NCI-H748 treated with DMSO at 0.1 percent for 48 hours (cell line): ENCODE measurements at places on chromosomes 11 and 22.
A peak's percentile ranks its signal among the peaks of the same experiment; 100 is the strongest.

- DNase-seq: no peak
Observed at GRCh38 chr11:95412074-95412473, 181.1 kb upstream of the SESN3 start.

DNA sequence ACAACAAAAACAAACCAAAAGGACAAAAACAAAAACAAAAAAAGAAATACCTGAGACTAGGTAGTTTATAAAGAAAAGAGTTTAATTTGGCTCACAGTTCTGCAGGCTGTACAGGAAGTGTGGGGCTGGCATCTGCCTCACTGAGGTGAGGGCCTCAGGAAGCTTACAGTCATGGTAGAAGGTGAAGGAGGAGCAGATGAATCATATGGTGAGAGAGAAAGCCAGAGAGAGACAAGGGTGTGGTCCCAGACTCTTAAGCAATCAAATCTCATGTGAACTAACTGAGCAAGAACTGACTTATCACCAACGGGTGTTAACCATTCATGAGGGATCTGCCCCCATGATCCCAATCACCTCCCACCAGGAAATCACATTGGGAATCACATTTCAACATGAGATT is 58.8 kb upstream of the ZBED5 start:
- DNase-seq: no peak

DNA sequence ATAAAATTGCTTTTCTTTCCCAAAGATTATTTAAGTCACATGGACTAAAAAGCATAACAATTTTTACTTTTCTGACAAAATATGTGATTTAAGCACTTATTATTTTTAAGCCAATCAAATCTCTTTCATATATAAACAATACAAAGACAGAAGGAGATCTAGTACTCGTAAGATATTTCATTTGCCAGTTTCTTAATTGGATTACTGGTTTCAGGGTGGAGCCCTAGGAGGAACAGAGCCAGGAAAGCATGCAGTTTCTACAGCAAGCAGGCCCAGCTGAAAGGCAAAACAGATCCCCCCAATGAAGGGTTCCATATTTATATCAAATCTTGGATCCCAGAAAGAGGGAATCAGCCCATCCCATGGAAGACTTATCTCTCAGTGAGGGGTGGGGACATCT is 177.0 kb downstream of the KIF18A start:
- no peak for DNase-seq

DNA sequence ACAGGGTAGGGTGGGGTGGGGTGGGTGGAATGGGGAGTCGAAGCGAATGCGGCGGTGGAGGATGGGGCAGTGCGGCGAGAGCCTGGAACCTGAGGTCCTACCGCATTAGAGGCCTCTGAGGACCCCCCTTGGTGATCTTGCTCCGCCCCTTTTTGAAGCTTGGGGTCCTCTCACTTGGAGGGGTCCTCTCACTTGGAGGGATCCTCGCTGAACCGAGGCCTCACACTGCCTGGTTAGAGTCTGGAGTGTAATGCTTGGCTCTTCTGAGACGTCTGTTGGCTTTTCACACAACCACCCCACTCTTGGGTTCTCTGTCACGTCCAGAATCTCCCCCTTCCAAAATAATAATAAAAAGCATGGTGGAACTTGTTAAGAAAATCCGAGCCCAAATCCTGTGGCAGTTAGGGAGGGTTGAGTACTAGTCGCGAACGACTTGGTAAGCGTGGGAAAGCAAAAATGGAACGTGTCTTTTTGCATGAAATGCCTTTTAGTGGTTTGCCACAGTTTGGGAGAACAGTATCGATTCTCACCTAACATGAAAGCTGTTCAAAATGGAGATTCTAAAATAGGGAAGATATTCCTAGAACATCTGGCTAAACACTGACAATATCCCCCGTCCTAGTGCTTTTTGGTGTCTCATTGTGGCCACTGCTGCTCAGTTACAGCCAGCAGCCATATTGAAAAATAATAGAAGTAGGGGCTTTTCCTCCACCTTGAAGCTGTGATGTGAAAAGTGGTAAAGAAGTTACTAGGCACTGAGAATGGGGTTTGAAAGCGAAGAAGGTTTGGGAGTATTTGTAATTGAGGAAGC is 822 bp downstream of the RBX1 start:
- peak; percentile 20 for DNase-seq

DNA sequence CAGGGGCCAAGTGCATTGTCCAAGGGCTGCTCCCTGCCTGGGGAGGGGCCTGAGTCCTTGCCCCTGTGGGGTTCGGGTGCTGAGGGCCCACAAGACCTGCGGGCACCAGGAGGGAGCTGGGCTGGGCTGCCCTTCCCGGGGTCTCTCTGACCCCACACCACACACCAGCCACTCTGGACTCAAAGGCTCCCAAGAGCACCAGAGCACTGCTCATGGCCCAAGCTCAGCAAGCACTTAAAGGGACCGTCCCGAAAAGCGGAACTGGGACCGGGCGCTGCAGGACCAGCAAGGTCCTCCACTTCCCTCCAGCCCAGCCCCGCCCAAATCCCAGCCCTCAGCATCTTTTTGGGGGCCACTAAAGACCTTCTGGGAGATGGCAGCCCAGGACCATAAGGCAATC is 5.3 kb downstream of the LSP1 start:
- no peak for DNase-seq

GRCh38 chr11:102391549-102392237 is 44.7 kb downstream of the BIRC2 start:
- no peak for DNase-seq

GRCh38 chr11:6927030-6927617 is 898 bp downstream of the ZNF215 start:
- peak; percentile 65 for DNase-seq

DNA sequence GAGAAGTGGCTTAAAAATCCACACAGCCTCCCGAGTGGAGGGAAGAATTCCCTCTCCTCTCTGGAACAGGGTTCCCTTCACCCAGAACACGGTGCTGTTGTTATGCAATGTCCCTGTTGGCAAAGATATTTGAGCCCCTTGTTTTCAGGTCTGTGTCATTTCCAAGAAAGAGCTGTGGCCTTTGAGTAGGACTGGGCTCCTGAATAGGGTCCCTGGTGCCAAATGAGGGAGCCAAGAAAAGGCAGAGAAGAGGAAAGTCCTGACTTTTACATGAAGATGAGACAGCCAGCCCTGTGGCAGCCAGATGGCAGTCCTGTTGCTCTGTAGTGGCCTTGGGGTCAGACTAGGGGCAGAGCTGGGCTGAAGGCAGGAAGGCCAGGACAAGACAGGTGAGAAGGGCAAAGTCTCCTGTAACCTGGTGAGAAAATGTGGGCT is 51.2 kb upstream of the ELF5 start:
- DNase-seq: no peak
